ENCODE measurements at places on chromosomes 3 and 15.

GRCh38 chr3:12946649-12947316 lies 105.4 kb upstream of the RPL32 start:
- no peak for DNase-seq

- DNase-seq, result no peak
Measured at GRCh38 chr3:65425880-65426279, 612.8 kb downstream of the MAGI1 start.

DNA sequence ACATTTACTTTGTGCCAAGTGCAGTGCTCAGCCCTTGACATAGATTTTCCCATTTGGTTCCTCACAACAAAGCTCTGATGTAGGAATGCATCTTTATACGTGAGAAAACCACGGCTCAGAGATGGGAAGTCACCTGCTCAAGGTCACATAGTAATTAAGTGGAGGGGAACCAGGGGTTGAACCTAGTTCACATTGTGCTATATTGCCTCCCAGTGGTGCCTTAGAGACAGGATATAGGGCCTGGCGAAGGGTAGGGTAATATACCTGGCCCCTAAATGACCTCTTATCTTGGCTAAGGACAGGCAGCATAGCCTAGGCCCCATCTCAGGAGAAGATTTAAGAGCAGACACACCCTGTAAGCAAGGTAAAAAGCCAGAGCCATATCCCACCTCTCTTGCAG lies 71.5 kb downstream of the FOXP1 start:
- peak; percentile 31 for DNase-seq

- DNase-seq, result no peak
Measured at GRCh38 chr3:115397433-115397832, 225.9 kb upstream of the GAP43 start.

- DNase-seq, result no peak
Measured at GRCh38 chr3:41103200-41103599, 96.1 kb upstream of the CTNNB1 start.

DNA sequence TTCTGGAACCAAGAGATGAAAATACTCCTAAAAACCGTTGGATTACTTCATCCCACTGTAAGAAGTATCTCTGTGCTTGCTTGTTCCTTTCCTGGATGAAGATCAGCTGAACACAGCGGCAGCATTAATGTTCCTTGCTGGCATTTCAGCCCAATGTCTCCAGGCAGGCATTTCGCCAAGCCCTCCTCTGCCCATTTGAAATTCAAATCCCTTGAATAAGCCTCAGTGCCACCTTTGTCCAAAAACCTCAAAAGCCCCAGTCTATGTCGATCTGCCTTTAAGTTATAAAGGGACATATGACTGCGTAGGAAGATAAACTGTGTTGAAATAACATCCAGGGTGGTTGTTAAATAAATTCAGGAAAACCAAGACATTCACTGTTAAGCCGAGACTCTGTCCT lies 156.8 kb upstream of the PDZRN3 start:
- no peak for DNase-seq

DNA sequence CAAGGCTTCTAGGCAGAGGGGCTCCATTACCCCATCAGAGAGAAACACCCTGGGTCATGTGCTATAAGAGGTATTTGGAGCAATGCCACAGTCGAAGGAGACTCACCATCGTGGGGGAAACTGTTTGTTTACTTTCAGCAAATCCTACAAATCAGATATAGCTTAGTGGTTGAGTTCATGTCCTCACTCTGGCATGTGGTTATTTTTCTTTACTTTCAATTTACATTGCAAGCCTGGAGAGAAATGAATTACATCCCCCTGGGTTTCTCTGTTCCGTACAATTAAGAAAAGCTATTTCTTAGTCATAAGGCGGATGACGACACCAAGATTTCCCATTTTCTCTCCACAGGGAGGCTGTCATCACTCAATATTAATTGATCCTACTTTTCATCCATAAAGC lies 36.9 kb downstream of the RFTN1 start:
- no peak for DNase-seq

- no peak for DNase-seq
Measured at GRCh38 chr3:43288366-43288765, 2.0 kb downstream of the SNRK start.

GRCh38 chr3:17431484-17432045 lies 310.9 kb downstream of the TBC1D5 start:
- DNase-seq, result no peak

DNA sequence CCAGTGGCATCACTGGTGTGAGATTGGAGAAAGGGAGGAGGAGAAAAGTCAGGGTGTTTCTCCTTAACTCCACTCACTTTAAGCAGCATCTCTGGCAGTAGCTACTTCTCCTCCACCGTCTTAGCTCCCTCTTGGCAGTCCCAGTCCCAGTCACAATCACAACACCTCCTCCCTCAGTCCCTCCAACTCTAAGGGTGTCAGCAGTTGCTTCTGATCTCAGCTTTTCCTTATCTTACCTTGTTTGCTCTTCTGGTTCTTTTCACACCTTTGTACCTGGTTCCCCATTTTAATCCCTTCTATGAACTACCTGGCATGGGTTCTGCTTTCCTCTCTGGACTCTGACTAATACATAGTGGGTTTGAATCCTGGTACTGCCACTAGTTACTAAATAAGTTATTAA lies 188.3 kb upstream of the CTDSPL start:
- no peak for DNase-seq

DNA sequence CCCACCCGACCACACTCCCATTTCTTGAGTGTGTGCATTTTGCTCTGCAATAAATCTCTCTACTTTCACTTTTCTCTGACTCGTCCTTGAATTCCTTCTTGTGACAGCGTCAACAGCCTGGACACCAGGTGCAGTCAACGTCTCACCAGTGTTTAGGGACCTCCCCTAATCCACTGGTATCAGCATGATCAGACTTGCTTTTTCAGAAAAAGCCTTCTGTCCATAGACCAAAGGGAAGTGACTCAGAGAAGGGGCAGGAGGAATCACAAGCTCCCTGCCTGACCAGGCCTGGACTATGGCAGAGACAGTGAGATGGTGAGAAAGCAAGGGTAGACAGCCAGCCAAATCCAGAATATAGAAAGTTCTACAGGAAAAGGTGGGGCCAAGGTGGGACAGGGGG lies 15.5 kb downstream of the CCR5 start:
- DNase-seq, result no peak

Measured in memory B cell (primary cell).